Cardiac muscle cell (in vitro differentiated cells and primary cell): ENCODE measurements at places on chromosomes 6 and 20.

- no peak for DNase-seq
Observed at GRCh38 chr6:170345662-170346061, 39.1 kb downstream of the FAM120B start.

DNA sequence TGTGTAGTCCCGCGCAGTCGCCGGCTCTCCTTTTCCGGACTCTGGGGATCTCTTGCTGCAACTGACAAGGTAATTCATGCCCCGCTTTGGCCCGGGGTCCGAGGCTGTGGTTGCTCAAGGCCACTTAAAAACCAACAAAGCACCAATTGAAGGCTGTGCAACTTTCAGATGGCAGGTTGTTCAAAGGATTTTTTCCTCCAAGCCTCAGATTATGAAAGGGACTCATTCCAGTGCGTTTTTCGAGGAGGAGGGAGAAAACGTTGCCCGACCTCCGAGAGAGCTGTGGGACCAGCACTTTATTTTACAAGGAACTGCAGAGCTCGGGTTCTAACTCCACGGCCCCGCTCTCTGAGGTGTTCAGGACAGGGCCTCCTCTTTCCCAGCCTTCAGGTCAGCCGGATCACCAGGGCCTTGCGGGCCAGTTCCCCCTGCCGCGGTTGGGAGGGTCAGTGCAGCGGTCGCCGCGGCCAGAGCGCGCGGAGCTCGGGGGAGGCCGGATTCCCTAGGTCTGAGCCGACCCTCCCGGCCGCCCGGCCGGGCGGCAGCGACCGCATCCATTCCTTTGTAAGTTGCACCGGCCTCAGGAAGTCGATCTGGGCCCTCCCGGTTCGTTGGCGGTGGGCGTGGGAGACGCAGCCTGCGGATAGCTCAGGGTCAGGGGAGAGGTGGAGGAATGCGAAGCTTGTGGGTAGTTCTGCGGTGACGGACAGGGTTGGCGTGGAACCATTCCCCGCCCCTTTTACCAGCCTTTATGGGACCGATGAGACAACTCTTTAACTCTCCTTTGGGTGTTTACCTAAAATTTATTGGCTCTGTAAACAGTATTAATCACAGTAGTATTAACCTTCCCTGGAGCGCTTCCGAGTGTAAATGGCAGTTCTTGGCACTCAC lies 1.6 kb downstream of the UTRN start:
- peak; percentile 84 for DNase-seq

DNA sequence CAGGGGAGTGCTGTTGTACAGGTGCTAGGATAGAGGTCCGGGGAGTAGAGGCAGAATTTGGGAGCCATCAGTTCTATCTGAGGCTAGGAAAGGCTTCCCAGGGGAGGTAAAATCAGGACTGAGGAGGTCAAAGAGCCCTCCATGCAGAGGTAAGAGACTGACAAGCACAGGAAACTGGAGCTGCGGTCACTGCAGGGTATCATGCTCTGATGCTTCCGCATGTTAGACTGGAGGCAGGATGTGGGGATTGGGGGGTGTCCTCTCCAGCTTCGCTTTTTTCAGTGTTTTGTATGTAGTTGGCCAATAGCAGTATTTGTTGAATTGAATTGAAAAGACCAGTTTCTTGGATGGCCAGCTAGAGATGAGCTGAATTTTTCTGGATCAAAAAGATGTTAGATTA lies 87.8 kb downstream of the SLC22A3 start:
- DNase-seq, result no peak

DNA sequence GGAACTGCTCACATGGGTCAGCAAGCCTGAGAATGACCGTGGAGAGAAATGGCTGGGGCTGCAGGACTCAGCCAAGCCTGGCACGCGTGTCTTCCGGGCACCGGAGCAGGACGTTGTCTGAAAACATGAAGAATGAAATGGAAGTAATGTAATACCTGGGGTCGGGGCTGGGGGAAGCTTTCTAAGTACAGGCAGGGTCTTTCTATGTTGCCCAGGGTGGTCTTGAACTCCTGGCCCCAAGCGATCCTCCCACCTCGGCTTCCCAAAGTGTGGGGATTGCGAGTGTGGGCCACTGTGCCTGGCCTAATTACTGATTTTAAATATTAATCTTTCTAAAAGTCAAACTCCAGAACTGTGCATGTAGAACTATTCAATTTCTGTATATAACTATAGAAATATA lies 155.5 kb upstream of the AKAP12 start:
- DNase-seq, result no peak

GRCh38 chr6:1287103-1287591 lies 24.8 kb upstream of the FOXQ1 start:
- DNase-seq, result peak; percentile 86

DNA sequence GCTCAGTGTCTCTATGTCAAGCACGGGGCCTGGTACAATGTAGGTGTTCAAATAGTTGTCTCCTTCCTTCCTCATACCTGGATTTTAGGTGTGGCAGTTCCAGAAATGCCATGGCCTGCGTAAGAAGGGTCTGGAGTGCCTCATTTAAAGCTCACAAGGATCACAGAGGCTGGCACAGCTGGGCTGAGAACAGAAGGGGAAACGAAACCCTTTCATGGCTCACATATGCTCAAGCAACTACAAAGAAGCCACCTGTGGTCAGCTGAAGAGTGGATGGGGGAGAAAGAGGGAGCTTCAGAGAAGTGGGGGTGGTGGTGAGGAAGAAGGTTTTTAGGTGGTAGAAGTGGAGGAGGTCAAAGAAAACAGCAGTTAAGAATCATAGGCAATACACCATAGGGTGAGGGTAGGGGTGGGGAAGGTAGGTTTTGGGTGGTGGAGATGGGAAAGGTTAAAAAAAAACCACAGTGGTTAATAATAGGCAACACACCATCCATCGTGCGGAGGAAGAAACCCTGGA lies 17.0 kb upstream of the TOP1 start:
- DNase-seq, result no peak

DNA sequence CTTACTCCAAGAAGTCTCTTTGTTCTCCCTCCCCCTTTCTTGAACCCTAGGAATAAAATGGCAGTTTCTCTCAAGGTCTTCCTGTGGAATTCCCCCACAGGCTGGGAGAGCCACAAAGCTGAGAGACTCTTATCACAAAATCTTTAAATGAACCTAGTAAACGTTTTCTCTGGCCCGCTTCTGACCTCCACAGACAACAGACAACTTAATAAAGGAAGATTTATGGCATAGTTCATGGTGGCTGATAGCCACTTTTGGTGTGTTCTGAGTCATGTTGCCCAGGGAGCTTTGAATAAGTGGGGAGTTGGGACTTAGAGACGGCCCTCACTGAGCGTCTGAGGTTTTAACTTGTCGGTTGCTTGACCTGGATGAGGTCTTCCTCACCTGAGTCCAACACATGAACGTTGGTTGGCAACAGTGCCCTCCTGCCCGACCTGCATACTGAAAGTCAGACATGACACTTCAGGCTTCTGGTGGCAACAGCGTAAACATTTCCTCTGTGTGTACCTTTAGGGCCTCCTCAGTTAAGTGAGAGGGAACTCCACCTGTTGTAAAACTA lies 124.1 kb downstream of the FOXO3 start:
- DNase-seq, result peak; percentile 30

GRCh38 chr6:128494440-128494839 lies 26.0 kb downstream of the PTPRK start:
- DNase-seq, result no peak

- no peak for DNase-seq
Observed at GRCh38 chr6:117138920-117139319, 126.4 kb upstream of the VGLL2 start.

DNA sequence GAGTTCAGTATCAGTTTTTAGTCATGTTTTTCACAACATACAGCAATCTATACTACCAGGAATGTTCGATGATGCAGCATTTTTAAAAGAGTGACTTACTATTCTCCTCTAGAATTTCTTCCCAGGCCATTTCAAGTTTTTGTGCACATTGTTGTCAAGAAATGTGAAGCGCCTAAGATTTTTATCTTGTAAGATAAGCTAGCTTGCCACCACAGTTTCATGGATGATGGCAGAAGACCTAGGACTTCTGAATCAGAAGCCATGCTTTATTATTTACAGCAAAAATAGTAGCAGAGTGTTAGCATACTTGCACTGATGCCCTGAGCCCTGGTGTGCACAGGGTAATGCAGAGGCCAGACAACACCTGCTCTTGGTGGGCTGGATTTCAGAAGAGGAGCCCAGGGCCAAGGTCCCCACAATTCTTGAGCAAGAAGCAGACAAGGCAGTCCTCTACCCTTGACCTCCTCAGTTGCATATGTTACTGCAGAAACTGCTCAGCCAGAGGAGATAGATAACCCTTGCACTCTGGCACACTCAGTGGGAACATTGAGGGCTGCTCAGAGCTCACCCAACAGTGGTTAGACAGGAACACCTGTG lies 99.2 kb downstream of the QKI start:
- DNase-seq, result no peak

DNA sequence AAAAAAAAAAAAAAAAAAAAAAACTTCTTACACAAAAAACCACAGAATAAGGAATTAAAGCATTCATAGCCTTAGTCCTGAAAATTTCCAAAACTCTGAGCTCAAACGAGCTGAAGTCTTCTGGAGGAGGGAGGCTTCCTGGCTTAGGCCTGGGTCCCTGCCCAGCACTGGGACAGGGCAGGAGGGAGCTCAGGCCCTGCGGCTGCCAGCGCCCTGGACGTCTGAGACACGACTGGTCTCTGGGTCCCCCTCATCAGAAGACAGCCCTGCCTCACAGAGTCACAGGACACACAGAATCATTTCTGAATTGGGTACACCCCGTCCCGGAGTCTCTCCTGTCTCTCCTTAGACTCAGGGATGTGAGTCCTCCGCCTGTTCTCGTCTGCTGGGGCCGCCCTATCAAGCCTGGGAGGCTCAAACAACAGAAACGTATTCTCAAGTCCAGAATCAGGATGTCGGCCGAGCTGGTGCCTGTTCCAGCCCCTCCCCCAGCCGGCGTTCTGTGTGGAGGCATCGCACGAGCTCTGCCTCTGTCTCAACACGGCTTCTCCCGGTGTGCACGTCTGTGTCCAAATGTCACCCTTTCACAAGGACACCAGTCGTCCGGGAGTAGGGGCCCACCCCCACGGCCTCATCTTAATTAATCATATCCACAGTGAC lies 39.4 kb downstream of the ZBTB46 start:
- DNase-seq, result peak; percentile 19

DNA sequence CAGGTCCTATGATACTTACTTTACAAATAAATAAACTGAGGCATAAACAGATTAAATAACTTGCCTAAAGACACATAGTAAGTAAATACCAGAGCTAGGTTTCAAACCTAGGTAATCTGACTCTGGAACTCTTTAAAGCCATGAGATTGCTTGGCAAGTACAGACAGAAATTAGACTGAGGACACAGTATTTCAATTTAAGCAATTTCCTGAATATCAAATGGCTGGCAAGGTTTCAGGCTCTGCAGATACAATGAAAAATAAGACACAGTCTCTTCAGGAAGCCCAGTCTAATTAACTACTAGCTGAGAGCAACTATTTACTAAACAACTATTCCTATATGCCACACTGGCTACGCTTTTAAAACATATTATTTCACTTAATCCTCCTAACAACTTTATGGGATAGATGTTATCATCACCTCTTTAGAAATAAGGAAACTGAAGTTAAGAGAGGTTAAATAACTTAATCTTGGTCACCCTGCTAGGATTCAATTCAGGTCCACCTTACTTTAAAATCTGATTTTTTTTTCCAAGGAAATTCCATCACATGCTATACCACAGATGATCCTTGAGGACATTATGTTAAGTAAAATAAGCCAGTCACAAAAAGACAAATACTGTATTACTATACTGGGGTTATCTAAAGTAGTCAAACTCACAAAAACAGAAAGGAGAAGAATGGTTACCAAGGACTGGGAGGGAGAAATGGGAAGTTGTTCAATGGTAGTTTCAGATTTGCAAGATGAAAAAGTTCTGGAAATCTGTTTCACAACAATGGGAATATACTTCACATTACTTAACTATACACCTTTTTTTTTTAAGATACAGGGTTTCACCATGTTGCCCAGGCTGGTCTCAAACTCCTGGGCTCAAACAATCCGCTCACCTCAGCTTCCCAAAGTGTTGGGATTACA lies 4.1 kb downstream of the TRPC4AP start:
- DNase-seq, result peak; percentile 61

- no peak for DNase-seq
Observed at GRCh38 chr6:122790028-122790422, 967 bp downstream of the SMPDL3A start.

- no peak for DNase-seq
Observed at GRCh38 chr6:96649926-96650325, 87.0 kb downstream of the FHL5 start.

GRCh38 chr20:32763202-32764004 lies 1.2 kb downstream of the DNMT3B start:
- no peak for DNase-seq

DNA sequence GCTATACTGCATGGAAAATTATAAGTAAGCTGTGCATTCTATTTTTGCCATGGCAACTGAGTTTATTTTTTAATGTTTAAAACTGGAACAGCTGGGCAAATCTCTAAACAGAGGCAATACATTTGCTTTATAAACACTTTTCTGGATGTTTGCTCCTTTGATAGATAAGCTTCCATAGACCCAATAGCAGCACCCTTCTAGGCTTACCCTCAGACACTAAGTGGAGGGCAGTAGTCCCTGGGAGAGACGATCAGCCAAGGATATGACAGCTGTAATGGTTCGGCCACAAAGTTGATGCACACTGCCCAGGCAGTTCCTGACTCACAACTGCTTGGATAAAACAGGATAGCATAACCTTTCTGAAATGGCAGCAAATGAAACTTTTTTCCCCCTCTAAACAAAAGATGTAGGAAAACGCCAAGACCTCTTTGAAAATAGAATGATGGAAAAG lies 8.5 kb upstream of the MRPS10 start:
- DNase-seq, result no peak

GRCh38 chr6:96682017-96682416 lies 119.1 kb downstream of the FHL5 start:
- DNase-seq, result no peak

DNA sequence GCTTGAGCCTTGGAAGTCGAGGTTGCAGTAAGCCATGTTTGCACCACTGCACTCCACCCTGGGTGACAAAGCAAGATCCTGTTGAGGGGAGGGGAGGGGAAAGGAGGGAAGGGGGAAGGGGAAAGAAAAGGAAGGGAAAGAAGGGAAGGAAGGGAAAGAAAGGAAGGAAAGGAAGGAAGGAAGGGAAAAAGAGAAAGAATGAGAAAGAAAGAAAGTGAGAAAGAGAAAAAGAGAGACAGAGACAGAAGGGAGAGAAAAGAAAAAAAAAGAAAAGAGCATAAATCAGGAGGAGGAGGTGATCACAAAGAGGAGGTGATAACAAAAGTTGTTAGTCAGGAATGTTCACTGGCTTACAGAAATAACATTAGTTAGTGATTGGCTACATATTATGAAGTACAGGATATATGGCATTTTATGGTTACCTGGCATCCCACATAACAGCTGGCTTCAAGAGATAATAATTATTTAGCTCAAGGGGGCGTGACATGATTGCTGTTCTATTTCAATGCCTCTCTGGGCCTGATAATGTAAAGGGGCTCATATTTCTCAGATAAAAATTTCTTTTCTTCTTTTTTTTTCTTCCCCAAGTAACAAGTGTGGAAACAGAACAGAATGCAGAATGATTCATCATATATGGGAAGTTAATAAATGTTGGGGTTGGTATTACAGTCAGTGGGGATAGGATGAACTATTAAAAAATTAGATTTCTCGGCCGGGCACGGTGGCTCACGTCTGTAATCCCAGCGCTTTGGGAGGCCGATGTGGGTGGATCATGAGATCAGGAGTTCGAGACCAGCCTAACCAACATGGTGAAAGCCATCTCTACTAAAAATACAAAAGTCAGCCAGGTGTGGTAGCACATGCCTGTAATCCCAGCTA lies 27.1 kb downstream of the SAMHD1 start:
- DNase-seq, result peak; percentile 6
